ENCODE measurements at places on chromosomes 4 and X. TPM values are rescaled to one million over a fixed set of nuclear protein-coding genes. Genes with fewer than 3 reads are reported as not detected.

DNA sequence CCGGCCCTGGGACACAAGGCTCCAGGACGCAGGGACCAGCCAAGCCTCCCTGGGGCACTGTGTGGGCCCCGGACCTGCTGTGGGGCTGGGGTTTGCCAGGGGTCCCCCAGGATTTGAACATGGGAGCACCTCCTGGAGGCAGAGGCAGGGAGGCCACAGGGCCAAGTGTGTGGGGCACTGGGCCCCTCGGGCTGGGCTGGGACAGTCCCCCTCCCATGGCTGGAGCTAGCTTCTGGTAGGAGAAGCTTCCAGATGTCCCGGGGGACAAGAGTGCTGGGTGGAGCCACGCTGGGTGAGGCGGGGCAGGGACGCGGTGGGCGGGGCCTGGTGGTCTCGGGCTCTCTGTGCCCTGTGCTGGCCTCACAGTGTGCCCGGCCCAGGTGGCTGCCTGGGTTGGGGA is 18.6 kb downstream of the FGFRL1 start:
- no peak overlapping the region for H3K27ac ChIP-seq
- H3K4me3 ChIP-seq: no peak overlapping the region
- no peaks in the 10 kb centered on the region for H3K4me1 ChIP-seq
- H3K27me3 ChIP-seq: peaks cover 11% of the 10 kb centered on the region
- peaks cover 3% of the 10 kb centered on the region for H3K36me3 ChIP-seq

- peaks cover 27% of the 10 kb centered on the region for H3K4me1 ChIP-seq
- no peak overlapping the region for H3K4me3 ChIP-seq
- peaks cover 3% of the 10 kb centered on the region for H3K36me3 ChIP-seq
Measured at GRCh38 chr4:105458001-105458400, 15.9 kb downstream of the PPA2 start.

GRCh38 chr4:149101649-149102048 is 659.4 kb upstream of the NR3C2 start:
- H3K4me1 ChIP-seq: no peaks in the 10 kb centered on the region
- no peak overlapping the region for H3K27ac ChIP-seq
- no peaks in the 10 kb centered on the region for H3K36me3 ChIP-seq
- H3K4me3 ChIP-seq: no peak overlapping the region
- no peak for DNase-seq

Gene DTHD1
- not detected for total RNA-seq

Gene HSFX1
- 5.5 TPM for total RNA-seq

- no peak for DNase-seq
- peaks cover 13% of the 10 kb centered on the region for H3K4me1 ChIP-seq
- no peaks in the 10 kb centered on the region for H3K36me3 ChIP-seq
- no peak overlapping the region for H3K4me3 ChIP-seq
- no peaks in the 10 kb centered on the region for H3K27me3 ChIP-seq
Measured at GRCh38 chrX:151984328-151984727, 9.9 kb upstream of the GABRE start.

GRCh38 chrX:121032531-121032930 is 14.9 kb upstream of the GLUD2 start:
- no peaks in the 10 kb centered on the region for H3K4me1 ChIP-seq
- no peak for DNase-seq
- no peak overlapping the region for H3K4me3 ChIP-seq
- no peak overlapping the region for H3K27ac ChIP-seq
- H3K27me3 ChIP-seq: no peaks in the 10 kb centered on the region
- no peaks in the 10 kb centered on the region for H3K36me3 ChIP-seq

Gene CFAP97
- total RNA-seq: 18.2 TPM

DNA sequence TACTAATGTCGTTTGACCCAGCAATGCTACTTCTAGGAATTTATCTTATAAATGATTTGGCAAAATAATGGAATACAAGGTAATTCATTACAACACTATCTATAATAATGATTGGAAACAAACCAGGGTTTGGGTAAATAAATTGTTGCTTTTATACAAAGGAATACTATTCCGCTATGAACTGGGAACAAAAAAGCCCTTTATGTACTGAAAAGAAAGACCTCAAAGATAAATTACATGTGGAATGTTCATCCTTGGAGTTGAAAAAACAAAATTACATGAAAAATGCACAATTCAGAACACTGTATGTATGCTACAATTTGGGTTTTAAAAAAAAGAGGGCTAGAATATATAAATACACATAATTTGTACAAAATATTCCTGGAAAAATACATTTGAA is 5.2 kb upstream of the NUP54 start:
- peaks cover 6% of the 10 kb centered on the region for H3K27me3 ChIP-seq
- no peak overlapping the region for H3K4me3 ChIP-seq
- peaks cover 15% of the 10 kb centered on the region for H3K4me1 ChIP-seq
- peaks cover 8% of the 10 kb centered on the region for H3K36me3 ChIP-seq
- DNase-seq: no peak
- H3K27ac ChIP-seq: no peak overlapping the region
